ENCODE measurements at places on chromosomes 5 and 9.

DNA sequence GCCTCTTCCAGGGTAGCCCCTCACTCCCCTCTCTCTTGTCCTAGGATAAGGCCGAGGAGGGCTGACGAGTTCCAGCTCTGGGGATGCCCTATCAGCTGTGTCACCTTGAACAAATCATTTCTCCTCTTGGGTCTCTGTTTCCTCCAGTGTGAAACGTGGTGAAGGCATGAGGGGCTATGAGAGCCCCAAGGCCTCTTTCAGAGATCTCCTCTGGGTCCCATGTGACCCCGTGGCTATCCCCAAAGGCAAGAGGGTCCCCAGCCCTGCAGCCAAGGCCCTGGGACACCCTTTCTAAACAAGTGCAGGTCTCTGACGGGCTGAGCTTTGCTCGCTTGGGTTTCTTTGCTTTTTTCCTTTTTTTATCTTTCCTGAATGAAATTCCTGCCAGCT is 25.5 kb upstream of the SPTLC1 start:
- no peak for DNase-seq

- DNase-seq: no peak
These were observed 30.7 kb downstream of the EHMT1 start for GRCh38 chr9:137649553-137649952.

- no peak for DNase-seq
These were observed 144.0 kb upstream of the PLPPR1 start for GRCh38 chr9:100884518-100884917.

DNA sequence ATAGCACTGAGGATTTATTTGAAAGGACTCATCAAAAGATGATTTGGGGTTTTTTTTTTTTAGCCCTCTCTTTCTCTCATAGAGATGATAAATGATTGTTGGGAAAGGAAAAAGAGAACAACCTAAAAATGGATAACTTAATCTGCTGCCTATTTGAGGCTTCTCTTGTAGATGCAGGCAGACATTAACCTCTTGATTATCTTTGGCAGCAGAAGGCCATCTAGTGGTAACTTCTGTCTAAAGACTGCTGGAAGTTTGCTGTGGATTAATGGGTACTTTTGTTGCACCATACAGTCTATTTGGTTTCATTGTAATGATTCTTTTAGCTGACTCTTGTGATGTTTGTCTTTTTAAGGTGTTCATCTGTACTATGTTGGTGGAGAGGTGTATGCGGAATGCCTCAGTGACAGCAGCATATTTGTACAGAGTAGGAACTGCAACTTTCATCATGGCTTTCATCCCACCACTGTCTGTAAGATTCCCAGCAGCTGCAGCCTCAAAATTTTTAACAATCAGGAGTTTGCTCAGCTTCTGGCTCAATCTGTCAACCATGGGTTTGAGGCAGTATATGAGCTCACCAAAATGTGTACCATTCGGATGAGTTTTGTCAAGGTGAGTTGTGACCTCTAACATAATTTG is 18.8 kb downstream of the SMIM32 start:
- peak; percentile 58 for DNase-seq

- DNase-seq: no peak
These were observed 96.1 kb upstream of the ADAMTS19 start for GRCh38 chr5:129363991-129364390.

DNA sequence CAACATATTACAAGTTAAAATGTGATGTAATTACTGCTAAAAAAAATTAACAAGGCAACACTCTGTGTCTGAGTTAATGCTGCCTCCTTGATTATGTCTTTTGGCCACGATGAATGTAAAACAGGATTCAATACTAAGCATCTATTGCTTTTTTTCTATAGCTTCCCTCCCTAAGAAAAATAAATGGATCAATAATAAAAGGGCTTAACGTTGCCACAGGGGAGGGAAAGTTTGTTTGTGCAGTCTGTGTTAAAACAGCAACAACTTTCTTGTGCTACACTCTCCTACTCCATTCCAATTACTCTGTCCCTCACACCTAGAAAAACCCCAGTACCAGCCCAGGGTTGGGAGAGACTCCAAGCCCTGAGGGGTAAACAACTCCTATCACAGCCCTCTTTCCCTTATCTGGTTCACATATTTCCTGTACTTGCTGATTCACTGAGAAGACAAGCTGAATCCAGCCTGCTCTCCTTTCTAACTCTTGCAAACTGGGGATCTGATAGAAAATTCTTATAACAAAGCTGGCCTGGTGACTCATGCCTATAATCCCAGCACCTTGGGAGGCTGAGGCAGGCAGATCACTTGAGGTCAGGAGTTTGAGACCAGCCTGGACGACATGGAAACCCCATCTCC is 44.8 kb downstream of the PTPN3 start:
- DNase-seq: peak; percentile 32

- no peak for DNase-seq
These were observed 69.2 kb upstream of the PALM2AKAP2 start for GRCh38 chr9:109710830-109711229.

- no peak for DNase-seq
These were observed 7.8 kb downstream of the PHYHD1 start for GRCh38 chr9:128928624-128929023.

GRCh38 chr5:64497386-64497785 is 8.4 kb upstream of the RGS7BP start:
- DNase-seq: peak; percentile 4

DNA sequence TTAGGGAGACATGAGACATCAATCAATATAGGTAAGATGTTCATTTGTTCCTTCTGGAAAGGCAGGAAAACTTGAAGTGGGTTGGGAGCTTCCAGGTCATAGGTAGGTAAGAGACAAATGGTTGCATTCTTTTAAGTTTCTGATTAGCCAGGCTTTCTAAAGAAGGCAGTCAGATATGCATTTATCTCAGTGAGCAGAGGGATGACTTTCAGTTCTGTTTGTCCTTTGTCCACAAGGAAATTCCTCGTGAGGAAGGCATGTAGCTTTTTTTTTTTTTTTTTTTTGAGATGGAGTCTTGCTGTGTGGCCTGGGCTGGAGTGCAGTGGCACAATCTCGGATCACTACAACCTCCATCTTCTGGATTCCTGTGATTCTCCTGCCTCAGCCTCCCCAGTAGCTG is 155.3 kb upstream of the ABCA1 start:
- no peak for DNase-seq

DNA sequence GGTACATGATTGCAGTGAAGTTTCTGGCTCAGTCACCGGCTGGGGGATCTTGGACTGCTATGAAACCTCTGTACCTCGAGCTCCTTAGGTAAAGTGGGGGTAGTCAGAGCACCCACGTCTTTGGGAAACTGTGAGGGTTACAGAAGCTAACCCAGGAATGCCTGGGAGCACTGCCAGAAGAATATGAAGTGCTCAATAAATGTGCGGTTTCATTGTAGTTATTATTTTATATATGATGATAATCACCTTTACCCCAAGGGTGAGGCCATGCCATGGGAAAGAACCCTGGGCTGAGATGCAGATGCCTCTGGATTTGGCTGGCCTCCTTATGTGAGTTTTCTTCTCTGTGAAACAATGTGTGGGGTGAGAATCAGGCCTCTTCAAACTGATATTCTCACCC is 3.7 kb downstream of the NPR3 start:
- peak; percentile 26 for DNase-seq

DNA sequence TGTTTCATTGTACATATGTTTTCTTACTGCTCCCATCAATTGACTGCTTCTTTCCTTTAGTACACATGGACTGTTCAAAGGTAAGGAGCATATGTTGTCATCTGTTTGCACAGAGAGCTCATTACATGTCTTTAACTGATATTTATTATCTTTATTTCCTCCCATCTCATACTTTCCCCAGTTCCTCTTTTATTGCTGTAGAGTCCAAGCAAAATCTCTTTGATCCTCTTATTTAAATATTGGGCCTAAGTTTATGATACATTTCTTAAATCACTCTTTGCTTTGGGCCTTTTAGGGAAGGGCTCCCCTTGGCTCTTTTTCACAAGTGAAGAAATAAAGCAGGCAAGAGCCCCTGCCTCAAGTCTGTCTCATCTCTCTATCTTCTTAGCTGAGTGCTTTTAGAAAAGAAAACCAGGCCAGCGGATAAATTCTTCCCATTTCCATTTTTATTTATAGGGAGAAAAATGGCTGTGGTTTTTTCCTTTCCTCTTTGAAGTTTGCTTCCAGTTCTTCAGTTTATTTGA is 152.4 kb downstream of the DOCK2 start:
- DNase-seq: no peak

GRCh38 chr9:91534374-91534773 is 110.7 kb upstream of the NFIL3 start:
- no peak for DNase-seq

GRCh38 chr9:136438548-136439480 is 831 bp downstream of the INPP5E start:
- DNase-seq: peak; percentile 11

- DNase-seq: no peak
These were observed 9.1 kb downstream of the MEGF10 start for GRCh38 chr5:127299678-127300077.

- no peak for DNase-seq
These were observed 55.8 kb downstream of the NFIB start for GRCh38 chr9:14258156-14258555.

- peak; percentile 68 for DNase-seq
These were observed 2.5 kb downstream of the GPBP1 start for GRCh38 chr5:57176350-57176857.

DNA sequence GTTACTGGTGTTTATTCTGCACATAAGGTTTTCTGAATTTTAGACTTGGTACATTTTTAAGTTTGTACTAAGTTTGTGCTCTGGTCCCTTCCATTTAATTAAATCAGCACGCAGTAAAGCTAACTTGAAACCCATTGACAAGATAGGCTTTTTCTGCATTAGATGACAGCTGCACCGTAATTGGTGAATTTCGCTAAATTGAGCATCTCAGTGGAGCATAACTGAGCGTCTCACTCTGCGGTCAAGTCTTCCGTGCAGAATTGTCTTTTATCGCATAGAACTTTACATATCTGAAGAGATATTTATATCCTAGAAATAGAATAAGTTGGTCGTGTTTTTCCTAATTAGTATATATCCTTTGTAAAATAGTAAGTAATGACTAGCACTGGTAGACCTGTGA is 4.1 kb downstream of the SUB1 start:
- DNase-seq: no peak

DNA sequence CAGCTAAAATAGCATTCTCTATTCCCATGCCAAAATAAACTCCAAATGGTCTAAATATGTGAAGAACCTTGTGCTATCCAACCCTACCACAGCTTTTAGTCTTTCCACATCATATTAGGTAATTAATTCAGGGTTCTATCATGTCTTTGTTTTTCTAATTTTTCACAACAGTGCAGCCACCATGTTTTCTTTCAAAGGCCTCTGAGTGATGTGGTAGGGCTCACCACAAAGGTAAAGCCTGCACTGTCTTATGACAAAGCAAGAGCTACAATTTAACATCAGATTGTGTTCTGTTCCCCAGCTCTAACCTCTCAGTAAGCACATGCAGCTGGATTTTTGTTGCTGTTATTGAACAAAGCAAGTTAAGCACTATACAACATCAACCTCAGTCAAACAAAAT is 52.4 kb downstream of the MEF2C start:
- no peak for DNase-seq

DNA sequence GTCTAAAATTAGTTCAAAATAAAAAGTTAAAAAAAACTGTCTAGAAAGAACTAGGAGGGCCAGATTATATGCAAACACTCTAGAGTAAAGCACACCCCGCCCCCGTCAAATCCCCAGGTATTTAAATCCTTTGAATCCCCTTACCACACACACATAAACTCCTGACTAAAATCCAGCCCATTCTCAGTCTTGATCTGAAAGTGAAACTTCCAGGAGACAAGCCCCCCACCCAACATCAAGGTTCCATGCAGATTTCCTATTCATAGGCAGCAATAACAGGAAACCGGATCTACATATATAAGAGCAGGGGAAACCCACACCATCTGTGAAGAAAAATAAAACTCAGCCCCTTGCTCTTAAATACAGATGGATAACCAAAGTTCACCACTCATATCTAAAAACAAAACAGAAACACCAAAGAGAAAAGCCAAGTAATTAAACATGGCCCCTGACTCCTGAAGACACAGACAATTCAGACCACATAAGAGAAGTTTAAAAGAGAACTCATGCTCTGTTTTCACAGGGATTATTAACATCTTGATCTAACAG is 42.3 kb downstream of the MARCHF3 start:
- no peak for DNase-seq

DNA sequence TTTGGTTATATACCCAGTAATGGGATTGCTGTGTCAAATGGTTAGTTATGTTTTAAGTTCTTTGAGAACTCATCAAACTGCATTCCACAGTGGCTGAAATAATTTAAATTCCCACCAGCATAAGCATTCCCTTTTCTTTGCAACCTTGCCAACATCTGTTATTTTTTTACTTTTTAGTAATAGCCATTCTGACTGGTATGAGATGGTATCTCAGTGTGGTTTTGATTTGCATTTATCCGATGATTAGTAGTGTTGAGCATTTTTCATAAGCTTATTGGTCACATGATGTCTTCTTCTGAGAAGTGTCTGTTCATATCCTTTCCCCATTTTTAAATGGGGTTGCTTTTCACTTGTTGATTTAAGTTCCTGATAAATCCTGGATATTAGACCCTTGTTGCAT is 435.7 kb upstream of the RIOK2 start:
- peak; percentile 90 for DNase-seq

- no peak for DNase-seq
These were observed 14.6 kb downstream of the DAPK1 start for GRCh38 chr9:87512311-87512710.

DNA sequence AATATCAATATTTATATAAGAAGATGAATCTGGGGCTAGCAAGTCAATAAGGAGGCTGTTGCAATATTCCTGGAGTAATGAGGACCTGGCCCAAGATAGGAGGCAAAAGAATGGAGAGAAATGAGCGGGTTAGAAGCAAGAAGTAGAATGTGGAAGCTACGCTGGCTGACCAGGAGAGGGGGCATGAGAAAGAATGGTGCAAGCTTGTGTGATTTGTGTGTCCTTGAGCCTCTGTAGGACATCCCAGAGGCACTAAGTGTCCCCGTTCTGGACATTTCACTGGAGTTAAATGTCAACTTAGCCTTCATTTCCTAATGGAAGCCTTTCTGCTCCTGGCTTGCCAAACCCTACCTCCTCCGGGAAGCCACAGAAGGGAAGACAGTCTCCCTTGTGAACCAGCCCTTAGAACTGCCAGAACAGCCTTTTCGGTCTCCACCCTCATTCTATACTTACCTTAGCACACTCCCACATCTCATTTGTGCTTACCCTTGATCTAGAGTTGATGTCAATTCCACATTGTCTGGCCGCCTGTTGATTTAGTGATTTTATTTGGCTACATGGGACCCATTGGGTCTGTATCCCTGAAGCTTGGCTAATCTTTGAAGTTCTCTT is 6.7 kb upstream of the PDE6A start:
- no peak for DNase-seq
